Fibroblast of lung (primary cell): ENCODE measurements at places on chromosomes 5 and 9.

GRCh38 chr9:112224401-112225289, 49.5 kb upstream of the SUSD1 start:
- peak; percentile 78 for DNase-seq

GRCh38 chr9:77705636-77706035, 57.5 kb upstream of the GNA14 start:
- no peak for DNase-seq

DNA sequence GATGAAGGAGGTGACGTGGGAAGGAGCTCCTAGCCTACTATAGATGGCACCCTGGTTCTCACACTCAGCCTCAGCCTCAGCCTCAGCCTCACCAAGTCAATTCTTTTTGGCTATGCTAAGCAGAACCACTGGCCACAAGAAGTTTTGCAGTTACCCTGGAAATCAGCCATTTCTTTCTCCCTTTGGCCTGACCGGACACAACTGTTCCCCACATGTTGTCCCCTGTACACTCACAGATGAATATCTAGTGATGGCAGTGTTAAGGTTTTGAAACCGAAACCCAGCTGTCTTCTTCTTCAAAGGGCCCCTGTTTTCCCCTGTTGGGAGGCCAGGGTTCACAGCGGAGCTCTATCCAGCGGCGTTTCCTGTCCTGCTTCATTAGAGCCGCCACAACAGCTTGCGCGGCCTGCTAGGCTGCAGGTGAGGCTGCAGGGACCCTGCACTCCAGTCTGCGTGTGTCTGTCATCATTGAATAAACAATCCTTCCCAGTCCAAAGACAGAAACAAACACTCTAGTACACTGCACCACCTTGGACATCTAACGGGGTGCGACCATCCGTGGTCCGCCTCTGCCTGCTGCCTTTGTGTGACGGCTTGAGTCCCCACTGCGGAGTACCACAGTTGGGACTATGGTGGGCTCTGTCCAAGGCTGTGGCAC, 250.5 kb downstream of the DENND1A start:
- no peak for DNase-seq

- DNase-seq: no peak
Observed at GRCh38 chr9:2128618-2129017, 113.5 kb downstream of the SMARCA2 start.

DNA sequence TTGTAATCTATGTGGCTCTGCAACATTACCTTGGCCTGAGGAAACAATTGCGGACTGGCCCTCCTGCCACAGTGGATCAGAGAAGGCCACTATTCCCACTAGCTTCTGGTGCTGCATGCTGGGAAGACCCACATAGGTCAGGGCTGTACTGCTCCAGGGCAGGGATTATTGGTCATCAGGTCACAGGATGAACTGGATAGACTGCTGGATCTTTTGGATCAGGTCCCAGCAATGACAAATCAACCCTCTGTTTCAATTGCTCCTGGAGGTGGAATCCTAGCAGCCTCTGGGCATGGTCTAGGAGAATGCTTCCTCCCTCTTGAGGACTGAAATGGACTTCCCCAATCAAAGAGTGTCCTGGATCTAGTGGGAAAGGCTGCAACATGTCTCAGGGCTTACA, 66.7 kb upstream of the PHF24 start:
- DNase-seq: no peak

DNA sequence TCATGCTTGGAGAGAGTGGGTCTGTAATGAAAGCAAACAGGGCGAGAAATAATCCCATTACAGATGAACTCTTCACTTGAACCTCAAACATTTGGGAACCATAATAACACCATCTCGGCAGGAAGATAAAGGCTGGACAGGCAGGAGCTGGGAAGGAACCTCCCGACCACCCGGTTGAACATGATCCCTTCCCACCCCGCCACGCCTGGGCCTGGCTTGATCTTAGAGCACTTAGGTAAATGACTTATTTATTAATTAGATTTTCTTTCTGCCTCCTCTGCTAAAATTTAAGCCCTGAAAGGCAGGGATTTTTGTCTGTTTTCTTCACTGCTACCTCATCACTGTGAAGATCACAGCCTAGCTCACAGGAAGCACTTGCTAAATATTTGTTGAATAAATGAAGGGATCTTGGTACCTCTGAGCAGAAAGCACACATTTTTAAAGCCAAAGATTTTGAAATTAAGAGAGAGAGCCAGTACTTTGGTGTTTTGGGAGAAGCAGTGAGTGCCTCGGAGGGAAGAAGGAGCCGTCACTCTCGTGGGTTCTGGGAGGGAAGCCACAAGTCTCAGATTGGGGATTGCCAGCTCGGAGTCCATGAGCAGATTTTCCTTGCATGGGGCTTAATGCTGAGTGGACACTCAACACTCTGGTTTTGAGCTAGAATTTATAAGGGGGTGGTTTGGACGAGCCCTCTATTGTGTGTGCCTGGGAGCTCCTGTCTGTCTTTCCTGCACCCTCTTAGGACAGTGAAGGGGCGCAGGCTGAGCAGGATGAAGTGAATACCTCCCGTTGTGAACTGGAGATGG, 133.3 kb downstream of the MACROH2A1 start:
- DNase-seq: no peak
